ENCODE measurements at places on chromosomes 2 and 18.

DNA sequence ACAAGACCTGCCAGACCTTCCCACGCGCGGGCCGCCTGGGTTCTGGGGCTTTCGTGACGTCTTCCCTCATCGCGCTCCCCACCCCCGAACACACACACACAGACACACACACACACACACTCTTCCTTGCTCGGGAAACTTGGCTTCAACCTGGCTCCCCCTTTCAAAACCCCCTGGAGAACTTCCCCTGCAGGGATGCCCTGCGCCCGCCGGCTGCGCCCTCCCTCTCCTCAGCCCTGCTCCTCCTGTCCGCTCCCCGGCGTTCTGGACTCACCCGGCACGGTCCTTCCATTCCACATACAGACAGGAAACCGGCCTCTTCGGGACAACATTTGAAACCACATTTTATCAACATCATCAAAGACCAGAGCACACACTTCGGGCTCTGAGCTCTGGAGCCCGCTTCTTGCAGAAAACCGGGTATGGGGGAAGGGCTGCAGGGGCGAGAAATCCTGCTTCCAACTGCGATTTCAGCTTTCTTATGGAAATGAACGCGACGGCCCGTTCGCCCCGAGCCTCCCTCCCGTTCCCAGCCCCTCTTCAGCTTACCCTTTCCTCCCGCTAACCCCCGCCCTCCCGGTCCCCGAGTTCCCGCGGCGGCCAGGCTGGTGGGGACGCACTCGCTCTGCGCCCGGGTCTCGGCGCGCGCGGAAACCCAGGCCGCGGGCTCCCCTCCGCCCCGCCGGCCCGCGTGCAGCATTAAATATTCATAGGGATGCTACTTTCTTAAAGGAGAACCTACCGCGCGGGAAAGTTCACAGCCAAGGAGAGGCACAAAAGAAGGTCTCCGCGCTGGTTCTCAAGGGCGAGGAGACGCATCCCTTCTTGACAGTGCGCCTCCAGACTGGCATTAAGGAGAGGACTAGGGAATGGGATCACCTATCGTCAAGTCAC, 18.3 kb downstream of the POU3F3 start:
- no peak for DNase-seq

GRCh38 chr18:8854550-8854949, 149.2 kb downstream of the MTCL1 start:
- no peak for DNase-seq

GRCh38 chr2:18671363-18671762, 82.0 kb upstream of the NT5C1B start:
- DNase-seq, result no peak

GRCh38 chr18:56026509-56026908, 438.5 kb upstream of the TCF4 start:
- DNase-seq, result no peak

DNA sequence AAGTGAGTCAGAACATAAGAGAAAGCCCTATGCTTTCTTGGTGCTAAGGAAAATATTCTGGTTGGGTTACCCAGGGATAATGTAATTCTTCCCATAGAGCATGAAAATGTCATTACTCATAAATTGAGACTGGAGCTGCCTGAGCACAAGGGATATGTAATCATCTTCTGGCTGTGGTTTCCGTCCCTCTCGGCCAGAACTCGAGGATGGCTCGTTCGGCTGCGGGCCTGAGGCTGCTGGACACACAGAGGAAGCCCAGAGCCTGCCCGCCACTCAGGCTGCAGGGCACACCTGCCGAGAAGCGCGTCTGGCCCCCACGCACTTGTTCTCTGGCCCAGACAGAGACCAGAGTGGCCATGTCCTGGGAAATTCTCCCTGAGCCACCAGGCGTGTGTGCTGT, 104.9 kb downstream of the ASAP2 start:
- DNase-seq, result no peak

GRCh38 chr18:38923126-38923525, 1357.5 kb upstream of the CELF4 start:
- no peak for DNase-seq

DNA sequence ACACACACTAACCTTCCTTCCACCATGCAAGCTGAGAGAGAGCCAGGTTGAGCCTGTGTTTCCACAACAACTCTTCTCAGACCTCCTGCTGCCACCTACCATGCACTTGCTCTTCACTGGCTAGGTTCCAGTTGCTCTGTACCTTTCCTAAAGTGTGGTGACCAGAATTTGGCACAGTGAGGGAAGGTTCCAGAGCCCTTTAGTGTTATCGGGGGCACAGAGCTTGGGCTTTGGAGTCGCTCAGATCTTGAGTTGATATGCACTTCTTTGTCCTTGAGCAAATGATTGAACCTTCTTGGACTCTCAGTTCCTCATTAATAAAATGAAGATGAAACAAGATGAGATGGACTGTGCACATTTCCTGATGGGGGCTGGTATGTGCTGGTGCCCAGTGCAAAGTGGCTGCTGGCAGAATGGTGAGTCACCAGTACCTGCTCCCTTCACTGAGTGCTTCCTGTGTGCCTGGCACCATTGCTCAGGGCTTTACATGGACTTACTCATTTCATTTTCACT, 47.1 kb downstream of the NEDD4L start:
- no peak for DNase-seq

- no peak for DNase-seq
Measured at GRCh38 chr2:134099273-134099672, 154.6 kb upstream of the MGAT5 start.

DNA sequence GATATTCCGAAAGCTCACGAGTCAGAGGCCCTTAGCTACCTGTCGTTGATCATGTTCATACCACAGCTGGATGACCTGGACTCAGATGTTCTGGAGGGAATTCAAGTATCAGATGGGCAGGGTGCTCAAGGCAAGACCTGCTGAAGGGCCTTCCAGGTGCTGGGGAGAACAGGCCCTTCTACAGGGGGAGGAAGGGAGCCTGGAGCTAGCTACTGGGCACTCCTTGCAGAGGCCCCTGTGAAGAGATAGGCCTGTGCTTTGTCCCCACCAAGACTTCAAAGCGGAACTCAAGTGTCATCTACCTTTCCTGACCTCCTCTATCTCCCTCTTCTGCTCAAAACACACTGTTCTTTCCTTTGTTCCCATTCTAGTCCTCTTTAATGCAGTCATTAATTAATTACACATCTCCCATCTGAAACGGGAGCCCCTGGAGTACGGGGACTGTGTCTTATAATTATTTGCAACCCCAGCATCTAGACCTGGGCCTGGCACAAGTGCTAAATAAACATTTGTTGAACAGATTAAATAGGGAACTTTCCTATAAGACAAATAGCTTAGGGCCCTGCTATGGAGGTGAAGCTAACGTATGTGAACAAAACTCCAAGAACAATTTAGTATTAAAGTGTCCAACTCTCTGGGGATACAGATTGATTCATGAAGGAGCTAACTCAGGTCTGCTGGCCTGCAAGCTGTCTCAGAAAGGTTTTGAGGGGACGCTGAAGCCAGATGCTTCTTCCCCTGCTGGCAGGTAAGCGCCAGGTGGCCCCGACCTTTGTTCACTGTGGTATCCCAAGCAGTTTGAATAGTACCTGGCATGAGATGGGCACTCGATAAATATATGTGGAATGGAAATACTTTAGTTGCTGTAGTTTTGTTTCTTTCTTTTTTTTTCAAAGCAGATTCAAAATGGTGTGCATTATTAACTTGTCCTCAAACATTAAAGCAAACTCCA, 22.0 kb downstream of the RHOB start:
- DNase-seq, result no peak

All from osteocyte (in vitro differentiated cells).